ENCODE measurements at places on chromosomes 5 and 9.

DNA sequence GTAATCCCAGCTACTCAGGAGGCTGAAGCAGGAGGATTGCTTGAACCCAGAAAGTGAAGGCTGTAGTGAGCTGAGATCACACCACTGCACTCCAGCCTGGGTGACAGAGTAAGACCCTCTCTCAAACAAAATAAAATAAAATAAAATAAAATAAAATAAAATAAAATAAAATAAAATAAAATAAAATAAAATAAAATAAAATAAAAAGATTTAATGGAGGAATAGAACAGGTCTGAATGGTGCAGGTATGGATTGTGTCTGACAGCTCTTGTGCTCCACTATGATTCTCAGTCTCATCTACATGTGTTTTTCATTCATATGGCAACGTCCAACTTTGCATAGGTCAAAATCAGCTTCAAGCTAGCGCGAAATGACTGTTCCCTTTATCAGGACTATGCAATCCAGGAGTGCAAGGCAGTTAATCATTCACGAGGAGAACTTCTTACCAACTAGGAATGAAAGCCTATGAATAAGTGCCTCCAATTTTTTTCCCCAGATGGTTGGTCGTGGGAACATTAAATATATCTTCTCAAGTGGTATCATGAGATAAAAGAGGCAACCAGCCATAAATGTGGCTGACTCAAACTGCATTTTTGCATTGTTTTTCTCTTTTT lies 1392.3 kb upstream of the CDH9 start:
- DNase-seq: no peak

DNA sequence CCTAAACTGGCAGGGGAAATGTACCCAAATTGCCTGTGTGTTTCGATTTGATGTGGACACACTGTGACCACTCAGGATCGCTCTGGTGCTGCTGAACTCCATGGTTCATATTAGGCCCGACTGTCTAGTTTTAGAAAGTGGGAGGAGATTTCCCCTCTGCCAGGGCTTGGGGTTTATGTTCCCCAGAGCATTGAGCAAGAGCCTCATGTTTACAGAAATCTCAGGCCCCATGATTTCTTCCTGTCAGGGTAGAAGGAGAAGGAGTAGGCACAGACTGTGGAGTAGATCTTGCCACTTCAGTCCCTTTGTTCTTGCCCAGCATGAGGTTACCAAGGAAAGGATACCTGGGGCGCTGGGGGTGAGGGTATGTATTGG lies 40.8 kb upstream of the GLRX start:
- no peak for DNase-seq

DNA sequence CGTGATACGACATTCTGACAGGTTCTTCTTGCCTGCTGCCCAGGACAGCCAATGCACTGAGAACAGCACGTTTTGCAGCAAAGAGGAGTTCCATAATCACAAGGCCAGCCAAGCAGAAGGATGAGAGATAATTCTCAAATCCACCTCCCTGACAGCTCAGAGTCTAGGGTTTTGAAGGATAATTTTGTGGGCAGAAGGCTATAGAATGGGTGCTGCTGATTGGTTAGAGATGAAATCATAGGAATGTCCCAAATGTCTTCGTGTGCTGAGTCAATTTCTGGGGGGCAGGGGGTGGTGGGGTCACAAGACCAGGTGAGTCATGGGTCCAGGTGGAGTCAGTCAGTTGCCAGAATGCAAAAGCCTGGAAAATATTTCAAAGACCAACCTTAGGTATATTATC lies 175.5 kb upstream of the SLC30A5 start:
- no peak for DNase-seq

- no peak for DNase-seq
Observed at GRCh38 chr9:2493109-2493508, 128.5 kb upstream of the VLDLR start.

DNA sequence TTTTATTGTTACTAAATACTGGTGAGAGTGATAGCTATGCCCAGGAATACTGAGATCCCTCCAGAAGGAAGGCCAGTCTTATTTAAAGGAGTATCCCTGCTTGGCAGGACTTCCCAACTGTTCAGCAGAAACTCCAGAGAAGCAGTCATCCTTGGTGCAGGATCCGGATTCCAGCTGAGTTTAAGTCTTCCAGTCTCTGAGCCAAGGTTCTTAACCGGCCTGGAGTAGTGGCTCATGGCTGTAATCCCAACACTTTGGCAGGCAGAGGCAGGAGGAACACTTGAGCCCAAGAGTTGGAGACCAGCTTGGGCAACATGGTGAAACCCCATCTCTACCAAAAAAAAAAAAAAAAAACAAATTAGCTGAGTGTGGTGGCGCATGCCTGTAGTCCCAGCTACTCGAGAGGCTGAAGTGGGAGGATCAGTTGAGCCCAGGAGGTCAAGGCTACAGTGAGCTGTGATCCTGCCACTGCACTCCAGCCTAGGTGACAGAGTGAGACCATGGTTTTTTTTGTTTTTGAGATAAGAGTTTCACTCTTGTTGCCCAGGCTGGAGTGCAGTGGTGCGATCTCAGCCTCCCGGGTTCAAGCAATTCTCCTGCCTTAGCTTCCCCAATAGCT lies 7.6 kb downstream of the NAIF1 start:
- no peak for DNase-seq

- no peak for DNase-seq
Observed at GRCh38 chr9:74554751-74555419, 57.8 kb downstream of the RORB start.

DNA sequence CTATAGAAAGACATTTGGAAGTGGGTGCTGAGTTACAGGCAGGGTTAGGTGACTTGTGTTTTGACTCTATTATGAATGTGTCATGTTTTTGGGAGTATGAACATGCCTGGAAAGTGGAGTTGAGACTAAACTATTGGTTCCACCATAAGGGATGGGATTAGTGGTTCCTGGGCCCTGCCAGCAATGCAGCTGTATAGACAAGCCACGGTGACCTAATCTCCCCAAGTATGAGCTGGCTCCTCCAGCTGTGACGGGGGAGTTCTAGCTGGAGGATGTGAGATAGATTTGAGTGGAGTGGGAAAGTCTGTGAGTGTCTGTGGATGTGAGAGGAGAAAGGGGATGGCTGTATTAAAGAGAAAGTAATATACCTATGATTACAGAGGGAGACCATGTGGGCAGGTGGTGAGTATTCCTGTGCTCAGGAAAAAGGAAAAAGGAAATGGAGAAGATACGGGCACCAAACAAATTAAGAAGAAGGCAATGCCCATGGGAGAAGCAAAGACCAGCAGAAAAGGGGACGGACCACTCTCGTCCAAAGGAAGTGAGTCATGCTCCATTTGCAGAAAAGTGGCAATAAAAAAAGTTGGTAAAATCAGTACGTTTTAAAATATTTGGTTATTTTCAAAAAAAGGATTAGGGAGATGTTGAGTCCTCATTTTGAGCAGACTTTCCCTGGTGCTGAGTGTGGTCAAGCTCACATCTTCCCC lies 48.3 kb upstream of the ICE1 start:
- no peak for DNase-seq

- DNase-seq: no peak
Observed at GRCh38 chr9:116942593-116943061, 255.5 kb downstream of the TRIM32 start.

GRCh38 chr9:73118898-73119554 lies 32.6 kb upstream of the ANXA1 start:
- DNase-seq: no peak

DNA sequence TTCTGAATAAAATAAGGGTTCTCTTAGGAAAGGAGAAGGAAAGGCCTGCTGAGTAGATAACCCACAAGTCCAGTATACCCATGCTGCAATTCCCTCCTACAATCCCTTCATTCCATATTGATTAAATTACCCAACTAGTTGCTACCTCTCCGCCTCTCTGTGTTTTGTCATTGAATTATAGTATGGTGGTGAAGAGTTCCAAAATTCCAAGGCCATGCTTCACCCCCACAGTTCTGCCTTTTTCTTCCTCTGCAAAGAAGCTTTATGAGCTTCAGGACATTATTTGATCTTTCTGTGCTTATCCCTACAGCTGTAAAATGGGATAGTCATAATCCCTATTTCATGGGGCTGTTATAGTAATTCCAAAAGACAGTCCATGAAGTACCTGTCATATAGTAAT lies 215.6 kb downstream of the ACTL7B start:
- DNase-seq: no peak
